Left renal cortex interstitium (tissue), 4 donors: ENCODE measurements at places on chromosomes 4 and X. TPM values are rescaled to one million over a fixed set of nuclear protein-coding genes. Genes with fewer than 3 reads are reported as not detected.

FAT4 gene
- 31.0 TPM for polyA plus RNA-seq

ADH1A gene
- polyA plus RNA-seq, result 0.96 TPM

IL13RA1 gene
- 63.4 TPM for polyA plus RNA-seq

ELMOD2 gene
- 40.2 TPM for polyA plus RNA-seq

IL2RG gene
- 0.88 TPM for polyA plus RNA-seq

PRR27 gene
- polyA plus RNA-seq, result 0.13 TPM

DNA sequence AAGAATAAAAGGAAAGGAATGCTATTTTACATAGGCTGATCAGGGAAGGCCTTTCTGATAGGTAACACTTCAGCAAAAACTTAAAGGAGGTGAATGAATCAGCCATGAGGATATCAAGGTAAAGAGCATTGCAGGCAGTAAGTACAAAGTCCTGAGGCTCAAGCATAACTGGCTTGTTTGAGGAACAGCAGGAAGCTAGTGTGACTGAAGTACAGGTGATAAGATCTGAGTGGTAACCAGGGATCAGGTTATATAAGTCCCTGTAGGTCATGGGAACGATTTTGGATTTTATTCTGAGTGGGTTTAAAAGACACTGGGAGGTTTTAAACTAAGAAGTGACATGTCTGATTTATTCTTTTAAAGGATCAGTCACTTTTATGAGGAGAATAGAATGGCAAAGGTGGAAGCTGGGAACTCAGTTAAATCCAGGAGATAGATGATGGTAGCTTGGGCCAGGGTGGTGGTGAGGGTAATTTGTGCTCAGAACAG, 47.1 kb upstream of the THOC2 start:
- no peak for DNase-seq

DNA sequence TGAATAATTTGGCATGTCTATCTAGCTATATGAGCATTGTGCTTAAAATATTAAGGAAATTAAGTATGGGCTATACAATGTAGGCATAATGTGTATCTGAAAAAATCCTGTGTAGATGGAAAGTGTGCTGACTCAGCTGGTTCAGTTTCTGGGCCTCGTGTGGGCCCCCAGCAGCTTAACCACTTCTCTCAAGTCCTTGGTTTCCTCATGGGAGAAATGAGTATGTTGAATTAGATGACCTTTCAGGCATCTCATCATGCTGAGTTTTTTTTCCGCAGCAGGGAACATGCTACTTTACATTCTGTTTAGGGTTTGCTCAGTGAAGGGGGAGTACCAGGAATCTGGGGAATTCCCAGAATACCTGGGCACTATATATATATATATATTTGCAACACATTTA, 30.5 kb downstream of the RHOH start:
- no peak for DNase-seq

GRCh38 chr4:98626350-98626749, 32.1 kb downstream of the TSPAN5 start:
- no peak for DNase-seq

GRCh38 chrX:107659768-107660167, 31.5 kb downstream of the PRPS1 start:
- DNase-seq, result no peak

DNA sequence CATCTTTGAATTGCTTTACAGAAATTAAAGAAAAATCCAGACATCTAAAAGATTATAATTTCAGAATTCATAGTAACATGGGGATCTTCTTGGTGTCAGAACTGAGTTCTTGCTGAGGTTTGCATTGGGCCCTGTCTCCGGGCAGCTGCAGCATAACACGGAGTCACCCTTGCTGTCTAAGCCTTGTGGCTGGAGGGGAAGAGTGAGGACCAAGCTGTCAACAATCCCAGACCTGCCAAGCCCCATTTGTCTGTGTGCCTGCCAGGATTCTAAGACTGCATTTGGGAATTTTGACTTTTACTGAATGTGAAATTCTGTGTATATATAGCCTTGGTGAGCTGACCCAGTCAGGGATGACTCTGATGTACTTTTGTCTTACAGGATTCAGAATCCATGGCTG, 25.2 kb upstream of the NAP1L5 start:
- DNase-seq, result no peak

- no peak for DNase-seq
Measured at GRCh38 chr4:126563389-126563788, 1069.4 kb upstream of the INTU start.

- no peak for DNase-seq
Measured at GRCh38 chr4:61277785-61278760, 77.9 kb downstream of the ADGRL3 start.

DNA sequence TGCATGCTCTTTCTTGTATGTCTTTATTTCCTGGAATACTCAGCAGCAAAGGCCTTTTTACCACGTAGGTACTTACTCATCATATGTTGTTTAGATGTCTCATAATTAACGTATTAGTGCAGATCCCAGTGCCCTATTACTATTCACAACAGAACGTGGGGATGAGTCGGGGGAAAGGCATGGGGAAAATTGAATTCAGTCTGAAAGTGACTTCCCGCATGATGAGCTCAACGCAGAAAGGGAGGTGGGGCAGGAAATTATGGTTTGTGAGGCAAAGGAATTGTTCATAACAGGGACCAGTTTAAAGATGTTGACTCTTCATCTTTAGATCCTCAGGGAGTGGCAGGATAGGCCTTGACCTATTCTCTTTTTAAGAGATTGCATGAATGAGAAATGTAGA, 2.0 kb upstream of the TMPRSS11D start:
- DNase-seq, result no peak

DNA sequence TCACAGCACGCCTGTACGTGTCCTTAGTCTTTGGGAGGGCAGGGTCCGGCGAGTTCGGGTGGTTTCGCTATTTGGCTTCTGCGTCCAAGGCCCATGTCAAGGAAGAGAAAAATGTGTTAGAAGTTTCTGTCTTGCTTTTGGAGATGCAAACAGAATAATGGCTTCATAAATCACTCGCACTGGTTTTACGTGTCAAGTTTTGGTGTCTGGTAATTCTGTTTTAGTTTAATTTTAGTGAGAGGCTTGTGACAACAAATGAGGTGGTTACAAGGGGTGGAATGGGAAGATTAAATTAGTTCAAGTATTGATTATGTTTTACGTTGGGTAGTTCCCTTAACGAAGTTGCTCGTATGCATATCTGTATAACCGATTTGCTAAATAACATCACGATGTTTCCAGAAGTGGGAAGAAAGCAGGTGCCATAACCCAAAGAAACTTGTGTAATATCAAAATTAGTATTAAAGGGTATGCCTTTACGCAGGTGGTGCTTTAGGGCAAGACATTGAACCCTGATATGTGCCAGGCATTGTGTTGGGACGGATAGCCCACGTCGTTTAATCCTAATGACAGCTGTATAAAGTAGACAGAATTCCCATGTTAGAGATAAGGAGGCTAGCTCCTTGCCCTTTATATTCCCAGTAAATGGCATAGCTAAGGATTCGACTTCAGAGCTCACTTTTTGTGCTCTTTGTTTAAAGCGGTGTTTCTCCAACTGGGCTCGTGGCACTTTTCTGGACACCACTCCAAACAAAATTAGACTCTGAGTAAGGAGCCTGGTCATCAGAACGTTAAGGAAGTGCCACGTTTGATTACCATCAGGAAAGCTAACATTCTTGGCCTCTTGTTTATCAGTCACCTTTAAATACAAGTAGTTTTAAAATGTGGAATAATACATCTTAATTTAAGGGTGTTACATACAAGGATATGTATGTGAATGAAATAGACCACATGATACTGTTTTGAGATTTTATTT, 843 bp downstream of the RPL34 start:
- no peak for DNase-seq

DNA sequence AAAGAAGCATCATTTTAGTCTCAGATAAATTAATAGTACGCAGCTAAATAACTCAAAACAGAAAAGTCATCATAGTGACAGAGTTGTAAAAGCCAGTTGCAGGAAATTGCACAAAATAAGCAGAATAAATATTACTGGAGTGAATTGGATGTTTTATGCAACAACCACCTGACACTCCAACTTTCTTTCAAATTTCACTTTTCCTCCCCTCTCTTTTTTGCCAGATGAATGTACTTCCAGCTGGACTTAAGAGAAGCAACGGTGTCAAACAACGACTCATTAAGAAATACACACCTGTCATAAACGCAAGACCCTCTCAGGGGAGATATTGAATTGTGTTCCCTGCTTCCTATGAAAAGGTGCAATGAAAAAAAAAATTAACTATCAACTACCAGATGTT, 120.2 kb upstream of the HCCS start:
- DNase-seq, result no peak

- no peak for DNase-seq
Measured at GRCh38 chr4:3355266-3355748, 62.5 kb downstream of the RGS12 start.
